Skin of body (tissue), 3 donors: ENCODE measurements at places on chromosomes 13 and 19. TPM values are rescaled to one million over a fixed set of nuclear protein-coding genes. Genes with fewer than 3 reads are reported as not detected.

- DNase-seq: no peak
These were observed 206.2 kb downstream of the POSTN start for GRCh38 chr13:37392389-37392788.

GRCh38 chr13:111210091-111210490, 95.0 kb downstream of the ARHGEF7 start:
- DNase-seq: no peak

DNA sequence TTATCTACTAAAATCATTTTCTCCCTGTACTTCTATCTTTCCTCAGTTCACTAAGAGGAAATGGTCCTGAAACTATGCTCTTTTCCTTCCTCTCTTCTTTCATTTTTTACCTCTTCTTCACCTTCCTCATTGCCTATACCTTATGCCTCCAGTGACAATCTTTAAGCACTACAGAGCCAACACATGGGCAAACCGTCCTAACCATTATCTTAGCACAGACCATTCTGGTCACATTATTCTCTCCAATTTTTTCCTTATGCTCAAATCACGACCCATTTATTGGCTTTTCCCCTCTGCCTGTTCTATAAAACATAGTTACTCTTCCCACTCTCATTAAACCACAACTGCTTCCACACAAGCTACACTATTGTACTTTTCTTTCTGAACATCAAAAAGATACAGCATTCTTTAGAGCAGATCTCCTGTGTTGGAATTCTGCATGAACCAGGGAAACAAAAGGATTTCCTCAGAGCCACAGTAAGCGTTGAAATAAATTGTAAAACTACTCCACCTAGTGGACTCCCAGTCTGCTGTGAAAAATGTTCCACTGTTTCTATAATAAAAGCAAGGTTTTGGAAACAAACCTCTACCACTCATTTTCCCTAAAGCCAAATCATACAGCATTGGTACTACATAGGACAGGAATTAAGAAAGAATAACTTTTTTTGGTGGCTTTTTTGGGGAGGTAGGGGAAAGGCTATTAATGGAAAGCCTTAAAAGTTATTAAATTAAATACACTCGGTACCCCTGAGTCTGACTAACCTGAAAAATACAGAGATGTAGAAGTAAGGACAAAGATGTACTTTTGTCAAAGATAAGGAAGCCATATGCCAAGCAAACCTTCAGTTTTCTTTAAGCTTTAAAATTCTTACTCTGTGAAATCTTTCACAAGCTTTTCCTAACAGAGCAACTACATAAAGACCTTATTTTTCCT, 19.5 kb downstream of the NUFIP1 start:
- DNase-seq: peak; percentile 49

Gene ADM5
- 0.69 TPM for total RNA-seq

GRCh38 chr13:25046985-25047511, 48.9 kb upstream of the PABPC3 start:
- no peak for DNase-seq

DNA sequence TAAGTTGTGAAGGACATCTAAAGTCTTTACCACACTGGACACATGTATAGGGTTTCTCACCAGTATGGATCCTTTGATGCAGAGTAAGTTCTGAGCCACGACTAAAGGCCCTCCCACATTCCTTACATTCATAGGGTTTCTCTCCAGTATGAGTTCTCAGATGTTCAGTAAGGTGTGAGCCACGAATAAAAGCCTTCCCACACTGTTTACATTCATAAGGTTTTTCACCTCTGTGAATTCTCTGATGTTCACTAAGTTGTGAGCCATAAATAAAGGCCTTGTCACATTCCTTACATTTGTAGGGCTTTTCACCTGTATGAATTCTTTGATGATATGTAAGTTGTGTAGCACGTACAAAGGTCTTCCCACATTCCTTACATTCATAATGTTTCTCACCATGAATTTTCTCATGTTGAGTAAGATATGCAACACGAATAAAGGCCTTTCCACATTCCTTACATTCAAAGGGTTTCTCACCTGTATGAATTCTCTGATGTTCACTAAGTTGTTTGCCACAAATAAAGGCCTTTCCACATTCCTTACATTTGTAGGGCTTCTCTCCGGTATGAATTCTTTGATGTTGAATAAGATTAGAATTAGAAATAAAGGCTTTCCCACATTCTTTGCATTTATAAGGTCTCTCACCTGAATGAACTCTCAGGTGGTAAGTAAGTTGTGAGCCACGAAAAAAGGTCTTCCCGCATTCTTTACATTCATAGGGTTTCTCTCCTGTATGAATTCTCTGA, 29.8 kb downstream of the ZNF571 start:
- no peak for DNase-seq

Gene NANOS2
- not detected for total RNA-seq

DNA sequence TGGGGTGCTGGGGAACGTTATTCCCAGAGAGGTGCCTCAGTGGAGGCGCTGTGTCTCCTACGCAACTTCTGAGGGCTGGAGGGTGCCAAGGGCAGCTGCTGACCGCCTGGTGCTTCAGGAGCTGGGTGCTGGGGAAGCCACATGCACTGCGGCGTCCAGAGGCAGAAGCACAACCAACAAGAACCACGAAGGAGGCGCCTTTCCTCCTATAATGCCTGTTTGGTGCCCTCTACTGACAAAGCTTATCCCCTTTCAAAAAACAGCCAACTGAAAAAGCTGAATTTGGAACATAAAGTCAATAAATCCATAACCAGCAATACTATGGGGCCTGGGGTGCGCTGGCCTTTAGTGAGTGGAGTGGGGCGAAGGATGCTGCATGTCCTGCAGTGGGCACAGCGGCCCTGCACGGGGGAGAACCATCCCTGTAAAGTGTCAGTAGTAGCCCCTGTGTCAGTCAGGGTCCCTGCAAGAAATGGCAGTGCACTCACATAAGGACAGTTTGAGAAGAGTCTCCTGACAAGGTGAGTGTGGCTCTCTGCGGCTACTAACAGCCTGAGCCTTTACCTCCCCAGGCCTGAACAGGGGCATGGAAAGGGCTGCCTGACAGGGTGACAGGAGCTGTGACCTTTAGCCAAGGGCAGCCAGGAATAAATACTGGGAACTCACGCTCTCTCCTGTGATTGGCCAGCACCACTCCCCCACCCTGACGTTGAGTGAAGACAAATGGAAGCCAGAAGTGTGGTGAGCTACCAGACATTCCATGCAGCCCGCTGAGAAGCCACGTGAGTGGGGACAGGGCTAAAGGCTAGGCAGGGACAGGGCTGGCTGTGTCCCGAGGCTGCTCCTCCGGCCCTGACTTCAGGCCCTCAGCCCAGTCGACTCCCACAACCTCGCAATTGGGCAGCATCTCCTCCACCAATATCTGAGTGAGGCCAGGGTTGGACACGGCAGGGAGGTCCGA, 4.5 kb upstream of the B3GNT8 start:
- DNase-seq: no peak

Gene WTIP
- total RNA-seq: 14.4 TPM

Gene ATP8B3
- 0.99 TPM for total RNA-seq

GRCh38 chr19:29256516-29256915, 43.6 kb upstream of the UQCRFS1 start:
- DNase-seq: no peak

DNA sequence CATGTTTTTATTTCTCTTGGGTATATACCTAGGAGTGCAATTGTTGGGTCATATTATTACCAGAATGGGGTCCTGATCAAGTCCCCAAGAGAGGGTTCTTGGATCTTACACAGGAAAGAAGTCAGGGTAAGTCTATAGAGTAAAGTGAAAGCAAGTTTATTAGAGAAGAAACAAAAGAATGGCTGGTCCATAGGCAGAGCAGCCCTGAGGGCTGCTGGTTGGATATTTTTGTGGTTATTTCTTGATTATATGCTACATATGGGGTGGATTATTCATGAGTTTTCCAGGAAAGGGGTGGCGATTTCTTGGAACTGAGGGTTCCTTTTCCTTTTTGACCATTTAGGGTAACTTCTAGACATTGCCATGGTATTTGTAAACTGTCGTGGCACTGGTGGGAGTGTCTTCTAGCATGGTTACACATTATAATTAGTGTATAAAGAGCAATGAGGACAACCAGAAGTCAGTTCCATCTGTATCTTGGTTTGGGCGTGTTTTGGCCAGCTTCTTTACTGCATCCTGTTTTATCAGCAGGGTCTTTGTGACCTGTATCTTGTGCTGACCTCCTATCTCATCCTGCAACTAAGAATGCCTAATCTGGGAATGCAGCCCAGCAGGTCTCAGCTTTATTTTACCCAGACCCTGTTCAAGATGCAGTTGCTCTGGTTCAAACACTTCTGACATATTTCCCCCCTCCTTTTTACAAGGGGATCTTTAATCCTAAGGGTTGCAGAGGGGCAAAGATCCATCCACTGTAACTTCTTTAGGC, 41.1 kb downstream of the CEACAM1 start:
- DNase-seq: no peak

Gene ZNF8
- 6.7 TPM for total RNA-seq

DNA sequence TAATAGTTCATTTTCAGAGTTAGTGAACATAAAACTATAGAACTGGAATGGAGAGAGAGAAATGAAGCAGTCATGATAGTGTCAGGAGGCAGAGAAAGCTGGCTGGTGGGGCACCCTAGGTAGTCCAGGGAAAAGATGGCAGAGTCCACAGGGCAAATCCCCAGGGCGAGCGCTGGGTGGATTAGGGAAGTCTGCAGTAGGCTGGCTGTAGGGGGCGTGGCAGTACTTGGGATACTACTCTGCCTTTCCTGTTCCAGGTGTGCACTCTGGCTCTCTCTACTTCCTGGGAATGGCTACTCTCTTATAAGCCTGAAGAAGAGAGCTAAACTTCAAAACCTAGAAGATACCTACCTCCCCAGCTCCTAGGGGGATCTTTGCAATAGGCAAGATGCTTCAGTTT, 232.9 kb upstream of the SLC10A2 start:
- DNase-seq: no peak

DNA sequence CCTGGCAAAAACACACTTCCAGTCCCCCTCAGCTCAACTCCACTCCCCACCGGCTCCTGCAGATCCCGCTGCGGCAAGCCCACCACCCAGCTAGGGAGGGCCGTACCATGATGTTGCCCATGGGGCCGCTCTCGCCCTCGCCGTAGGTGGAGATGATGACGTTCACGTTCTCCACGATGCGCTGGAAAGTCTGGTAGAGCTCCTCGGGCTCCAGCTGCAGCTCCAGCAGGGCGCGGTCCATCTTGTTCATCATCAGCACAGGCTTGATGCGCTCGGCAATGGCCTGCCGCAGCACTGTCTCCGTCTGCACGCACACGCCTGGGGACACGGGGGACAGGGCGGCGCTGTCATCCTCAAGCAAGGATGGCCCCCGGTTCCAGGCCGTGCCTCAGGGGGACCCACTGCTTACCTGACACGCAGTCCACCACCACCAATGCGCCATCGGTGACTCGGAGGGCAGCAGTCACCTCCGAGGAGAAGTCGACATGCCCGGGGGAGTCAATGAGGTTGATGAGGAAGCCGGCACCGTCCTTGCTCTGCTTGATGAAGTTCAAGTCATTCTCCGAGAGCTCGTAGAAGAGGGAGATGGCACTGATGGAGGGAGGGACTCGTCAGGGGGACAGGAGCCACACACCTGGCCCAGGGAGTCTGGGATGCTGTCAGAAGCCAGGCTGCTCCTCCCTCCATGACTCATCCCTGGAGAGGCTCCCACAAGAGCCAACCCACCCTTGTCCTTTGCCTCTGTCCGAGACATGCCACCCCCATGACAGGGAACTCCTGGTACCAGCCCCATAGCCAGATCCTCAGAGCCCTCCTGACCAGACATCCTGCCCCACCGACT, 2.3 kb downstream of the EEF2 start:
- DNase-seq: no peak

Gene TRPC4
- total RNA-seq: 0.69 TPM

- DNase-seq: no peak
These were observed 24.2 kb downstream of the ACTN4 start for GRCh38 chr19:38671654-38672053.

Gene NALCN
- 1.8 TPM for total RNA-seq

Gene TPP2
- total RNA-seq: 51.8 TPM

- no peak for DNase-seq
These were observed 1372.1 kb downstream of the PCDH9 start for GRCh38 chr13:65857942-65858565.

DNA sequence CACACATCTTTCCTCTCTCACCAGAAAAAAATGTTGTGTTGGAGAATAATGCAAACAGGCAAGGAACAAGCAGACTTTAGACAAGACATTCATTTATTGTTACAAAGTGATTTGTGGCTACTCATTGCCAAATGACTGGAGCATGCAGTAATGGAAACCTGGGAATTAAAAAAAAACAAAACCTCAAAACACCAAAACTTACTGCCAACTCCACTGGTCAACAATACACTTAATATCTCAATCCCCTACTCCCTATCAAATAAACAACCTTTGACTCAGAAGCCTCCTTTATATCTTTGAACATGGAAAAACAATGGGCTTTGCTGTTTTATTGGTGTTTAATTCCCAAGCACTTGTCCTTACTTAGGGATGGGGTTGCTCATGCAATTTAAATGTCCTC, 112.8 kb downstream of the POSTN start:
- DNase-seq: peak; percentile 58

DNA sequence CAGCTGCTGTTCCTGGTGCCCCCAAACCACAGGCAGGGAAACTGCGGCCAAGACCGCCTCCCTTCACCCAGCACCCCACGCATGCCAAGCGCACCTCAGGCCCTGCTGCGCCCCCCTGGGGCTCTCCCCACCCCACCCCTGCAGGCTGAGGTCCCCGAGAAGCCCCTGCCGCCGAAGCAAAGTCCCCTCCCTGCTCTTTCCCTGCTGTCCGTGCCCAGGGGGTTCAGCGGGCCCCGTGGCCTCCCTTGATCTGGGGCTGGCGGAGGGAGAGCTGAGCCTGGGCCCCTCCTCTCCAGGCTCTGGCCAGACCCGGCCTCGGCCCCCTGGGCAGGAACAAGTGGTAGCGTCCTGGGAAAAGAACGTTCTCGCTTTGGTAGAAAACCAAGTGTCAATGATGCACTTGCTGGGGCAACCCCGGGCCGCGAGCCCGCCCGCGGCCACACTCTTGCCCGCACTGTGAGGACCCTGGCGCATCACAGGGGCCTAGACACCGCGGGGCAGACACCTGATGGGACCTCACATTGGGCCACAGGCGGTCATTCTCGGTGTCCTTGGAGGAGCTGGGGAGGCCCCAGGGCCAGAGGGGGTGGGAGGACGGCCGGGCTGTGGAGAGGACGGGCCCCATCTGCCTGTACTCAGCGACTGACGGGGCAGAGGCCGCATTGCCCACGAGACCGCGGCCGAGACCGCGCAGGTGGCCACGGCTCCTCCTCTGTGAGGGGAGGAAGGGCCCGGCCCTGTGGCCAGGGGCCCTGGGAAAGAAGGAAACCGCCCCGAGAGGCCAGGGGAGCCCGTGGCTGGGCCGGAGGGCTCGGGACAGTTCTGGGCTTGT, 29.0 kb downstream of the GPX4 start:
- DNase-seq: no peak

DNA sequence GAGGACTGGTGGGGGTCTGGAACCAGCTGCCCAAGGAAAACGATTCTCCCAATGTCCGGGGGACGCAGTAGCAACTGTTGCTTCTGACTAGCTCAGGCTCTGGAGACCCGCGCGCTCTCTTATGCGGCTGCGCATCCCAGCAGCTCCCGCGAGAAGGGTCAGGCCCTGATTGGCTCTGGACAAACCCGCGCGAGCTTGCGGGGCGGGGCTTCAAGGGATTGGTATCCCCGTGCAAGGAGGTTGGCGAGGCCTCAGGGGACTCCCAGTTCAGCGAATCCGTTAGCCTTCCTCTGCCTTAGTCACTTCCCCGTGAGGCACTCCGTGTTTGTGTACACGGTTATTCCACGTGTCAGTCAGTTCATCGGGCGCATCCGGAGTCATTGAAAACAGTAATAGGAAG, 20.2 kb downstream of the SIGLECL1 start:
- DNase-seq: no peak

Gene CEBPG
- total RNA-seq: 34.8 TPM

Gene SEMA6B
- 5.0 TPM for total RNA-seq
